ENCODE measurements at places on chromosomes 4 and X. TPM values are rescaled to one million over a fixed set of nuclear protein-coding genes. Genes with fewer than 3 reads are reported as not detected.

GRCh38 chr4:7294176-7294756 is 101.9 kb downstream of the SORCS2 start:
- H3K27me3 ChIP-seq = no peaks in the 10 kb centered on the region
- no peak overlapping the region for H3K27ac ChIP-seq
- H3K36me3 ChIP-seq = no peaks in the 10 kb centered on the region
- DNase-seq = no peak
- H3K4me1 ChIP-seq = peaks cover 6% of the 10 kb centered on the region
- no peak overlapping the region for H3K4me3 ChIP-seq

Gene SSX2B
- polyA plus RNA-seq = not detected

DNA sequence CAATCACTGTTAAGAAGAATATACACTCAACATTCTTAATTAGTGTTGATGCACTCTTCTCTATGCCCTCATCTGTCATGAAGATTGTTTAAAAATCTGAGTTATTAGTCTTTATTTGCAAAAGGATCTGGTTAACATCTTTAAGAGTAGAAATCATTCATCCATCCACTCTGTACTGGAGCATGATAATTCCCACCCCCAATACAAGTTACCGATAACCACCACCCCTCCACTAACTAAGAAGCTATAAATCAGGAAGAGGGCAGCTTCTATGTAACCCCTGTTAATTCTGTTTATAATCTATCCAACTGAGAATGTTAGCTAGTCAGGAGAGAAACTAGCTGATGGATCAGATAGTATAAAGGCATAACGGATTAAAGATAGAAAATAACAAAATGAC is 34.5 kb downstream of the RAB28 start:
- no peak overlapping the region for H3K4me3 ChIP-seq
- no peak for DNase-seq
- H3K27me3 ChIP-seq = no peaks in the 10 kb centered on the region
- H3K4me1 ChIP-seq = no peaks in the 10 kb centered on the region
- no peaks in the 10 kb centered on the region for H3K36me3 ChIP-seq

DNA sequence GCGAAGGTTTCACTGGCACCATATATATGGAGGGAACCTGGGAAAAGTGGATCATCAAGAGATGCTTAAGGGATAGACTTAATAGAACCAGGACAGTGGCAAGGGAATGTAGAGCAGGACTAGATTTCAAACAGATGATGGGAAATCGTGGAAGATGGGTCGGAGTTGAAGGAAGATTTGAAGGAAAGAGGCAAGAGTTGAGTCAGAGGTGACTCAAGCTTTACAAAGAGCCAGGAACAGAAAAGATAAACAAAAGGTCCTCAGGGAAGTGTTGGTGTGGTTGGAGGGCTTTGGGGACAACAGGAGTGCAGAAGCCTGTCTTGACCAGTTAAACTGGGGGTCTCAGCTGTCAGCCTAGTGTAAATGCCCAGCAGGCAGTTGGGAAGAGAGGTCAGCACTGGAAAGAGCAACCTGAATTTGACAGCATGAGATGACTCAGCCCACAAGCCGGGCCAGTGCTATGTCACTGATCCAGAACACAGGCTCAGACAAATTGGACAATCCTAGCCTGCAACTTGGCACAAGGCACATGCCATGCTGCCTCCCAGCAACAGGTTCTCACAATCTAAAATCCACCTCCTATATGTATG is 230.5 kb downstream of the IDS start:
- peak; percentile 46 for DNase-seq

Gene GPR82
- polyA plus RNA-seq = 0.01 TPM

Gene FGA
- not detected for polyA plus RNA-seq

- DNase-seq = no peak
- H3K4me1 ChIP-seq = peaks cover under 1% of the 10 kb centered on the region
- no peak overlapping the region for H3K27ac ChIP-seq
These were observed 271.9 kb upstream of the GATB start for GRCh38 chr4:152032722-152033131.

Gene RNF150
- polyA plus RNA-seq = 2.7 TPM

Data from psoas muscle (tissue), 8 donors.